A549 treated with Mapracorat at 1 μM for 4 hours (cell line): ENCODE measurements at places on chromosomes 5 and 9. TPM values are rescaled to one million over a fixed set of nuclear protein-coding genes. Genes with fewer than 3 reads are reported as not detected.

Gene CRB2
- total RNA-seq, result 0.06 to 0.15 TPM (median 0.10 TPM) in 5 replicates

Gene FOXB2
- total RNA-seq, result not detected in 5 replicates

Gene IRX2
- 1.3 to 2.2 TPM (median 2.0 TPM) in 5 replicates for total RNA-seq

Gene C7
- not detected in 5 replicates for total RNA-seq

Gene DNAH5
- 1.5 to 2.3 TPM (median 2.1 TPM) in 5 replicates for total RNA-seq

Gene LCNL1
- total RNA-seq, result 0.07 to 0.24 TPM (median 0.10 TPM) in 5 replicates

Gene TTC23L
- not detected in 5 replicates for total RNA-seq

Gene UBE2QL1
- total RNA-seq, result 0.72 to 1.2 TPM (median 0.87 TPM) in 5 replicates

Gene VPS13A
- 6.7 to 11.9 TPM (median 11.4 TPM) in 5 replicates for total RNA-seq

Gene PRDM9
- total RNA-seq, result not detected in 5 replicates

Gene FBLL1
- total RNA-seq, result 0.08 to 0.25 TPM (median 0.10 TPM) in 3 of 5 replicates, not detected in the others

Gene RFX3
- total RNA-seq, result 1.2 to 2.4 TPM (median 1.9 TPM) in 5 replicates

Gene TAF11L12
- total RNA-seq, result not detected in 5 replicates

Gene LECT2
- total RNA-seq, result not detected in 5 replicates

Gene IL9
- total RNA-seq, result not detected in 5 replicates

Gene PKD2L2
- 0.07 TPM in 1 of 5 replicates, not detected in the others for total RNA-seq

Gene DNAJB5
- total RNA-seq, result 8.6 to 11.6 TPM (median 9.8 TPM) in 5 replicates

Gene PCDHGA10
- total RNA-seq, result 0.02 to 0.03 TPM in 2 of 5 replicates, not detected in the others

Gene OR1J2
- not detected in 5 replicates for total RNA-seq

Gene IL3
- total RNA-seq, result not detected in 5 replicates

Gene SLC46A2
- not detected in 5 replicates for total RNA-seq

Gene LYSMD3
- total RNA-seq, result 7.3 to 11.3 TPM (median 9.8 TPM) in 5 replicates

Gene TEX48
- not detected in 5 replicates for total RNA-seq

Gene FOXD4L6
- not detected in 5 replicates for total RNA-seq

Gene PLCXD3
- total RNA-seq, result 0.12 to 0.21 TPM (median 0.16 TPM) in 5 replicates
